T-helper 9 cell (primary cell): ENCODE measurements at places on chromosomes 5 and 9.

- DNase-seq, result no peak
Measured at GRCh38 chr9:84903963-84904362, 234.4 kb downstream of the NTRK2 start.

GRCh38 chr5:83785176-83785668 lies 64.6 kb upstream of the HAPLN1 start:
- no peak for DNase-seq

DNA sequence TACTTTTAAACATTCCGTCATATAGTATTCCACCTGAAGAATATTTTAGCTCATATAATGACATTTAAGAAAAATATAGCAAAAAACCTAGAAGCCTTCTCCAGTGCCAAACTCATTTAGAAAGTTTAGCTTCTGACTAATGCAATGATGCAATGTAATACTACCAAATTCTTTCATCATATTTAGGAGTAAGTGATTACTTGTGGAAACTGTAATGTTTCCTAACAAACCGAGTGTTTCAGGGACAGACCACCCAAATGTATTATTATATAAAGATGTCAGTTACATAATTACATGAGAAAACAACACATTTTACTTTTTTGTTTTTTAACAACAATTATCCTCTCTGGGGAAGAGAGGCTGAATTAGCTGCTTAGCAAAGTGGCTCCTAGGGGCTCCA lies 316.2 kb downstream of the ARL15 start:
- no peak for DNase-seq

DNA sequence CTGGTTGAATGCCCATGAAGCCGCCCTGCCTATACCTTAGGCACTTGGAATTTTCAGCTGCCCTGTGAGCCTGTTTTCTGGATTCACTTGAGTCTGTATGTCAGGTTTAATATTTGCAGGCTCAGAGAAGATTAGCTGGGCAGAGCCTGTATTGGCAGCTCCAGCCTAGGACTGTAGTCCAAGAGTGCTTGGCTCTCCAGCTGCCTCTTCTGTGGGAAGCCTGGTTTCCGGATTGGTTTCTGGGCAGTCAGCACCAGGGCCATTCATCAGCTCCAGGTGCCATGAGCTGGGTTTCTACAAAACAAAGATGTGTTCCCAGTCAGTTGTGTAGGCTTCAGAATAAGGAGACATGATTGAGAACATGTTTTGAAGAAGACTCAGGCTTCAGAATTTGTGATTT lies 90.1 kb downstream of the ARHGAP26 start:
- DNase-seq, result no peak

DNA sequence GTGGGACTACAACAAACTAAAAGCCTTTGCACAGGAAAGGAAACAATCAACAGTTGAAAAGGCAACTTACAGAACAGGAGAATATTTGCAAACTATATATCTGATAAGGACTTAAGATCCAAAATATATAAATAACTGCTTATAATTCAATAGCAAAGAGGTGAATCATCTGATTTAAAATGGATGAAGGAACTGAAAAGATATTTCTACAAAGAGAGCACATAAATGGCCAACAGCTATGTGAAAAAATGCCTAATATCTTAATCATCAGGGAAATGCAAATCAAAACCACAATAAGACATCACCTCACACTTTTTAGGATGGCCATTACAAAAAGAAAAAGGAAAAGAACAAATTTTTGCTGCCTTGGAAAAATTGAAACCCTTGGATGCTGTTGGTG lies 100.4 kb downstream of the LURAP1L start:
- no peak for DNase-seq
